ENCODE measurements at places on chromosomes 12 and 14.

DNA sequence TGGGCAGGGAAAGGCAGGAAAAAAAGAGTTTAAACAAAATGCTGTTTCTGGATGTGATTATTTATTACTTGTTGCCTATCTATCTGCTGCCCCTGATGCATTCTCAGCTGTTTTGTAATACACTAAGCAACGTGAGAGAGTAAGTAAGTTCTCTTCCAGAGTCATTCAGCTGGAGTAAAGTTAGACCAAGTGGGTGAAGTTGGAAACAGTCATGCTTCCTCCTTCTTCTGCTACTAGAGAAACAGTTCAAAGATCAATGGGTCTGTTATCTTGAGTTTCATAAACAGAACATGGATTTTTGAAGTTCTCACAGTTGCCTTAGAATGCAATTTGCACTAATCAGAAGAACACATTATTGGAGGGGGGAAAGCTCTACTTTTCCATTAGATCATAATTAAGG is 279.3 kb downstream of the EGLN3 start:
- DNase-seq: no peak

GRCh38 chr12:118237052-118237665 is 101.2 kb downstream of the PEBP1 start:
- DNase-seq: no peak

- DNase-seq: no peak
Observed at GRCh38 chr12:68482660-68483059, 128.0 kb upstream of the RAP1B start.

- DNase-seq: no peak
Observed at GRCh38 chr12:24798335-24798734, 150.6 kb downstream of the BCAT1 start.

DNA sequence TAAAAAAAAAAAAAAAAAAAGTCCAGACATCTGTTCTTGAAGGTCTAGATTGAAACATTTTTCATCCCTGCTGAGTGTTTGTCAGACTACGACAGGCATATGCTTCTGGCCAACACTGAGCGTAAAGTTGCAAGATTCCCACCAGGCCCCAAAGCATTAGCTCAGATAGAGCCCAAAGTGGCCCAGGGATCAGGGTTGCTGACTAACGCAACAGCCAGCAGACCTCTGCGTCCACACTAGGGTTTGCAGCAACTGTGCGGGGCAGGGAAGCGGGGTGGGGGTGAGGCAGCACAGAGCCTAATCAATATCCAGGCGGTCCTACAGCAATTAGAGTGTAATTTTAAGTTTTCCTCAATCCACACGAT is 55.7 kb downstream of the SSH1 start:
- DNase-seq: no peak

All from SW480 (cell line).